ENCODE measurements at places on chromosomes 6 and 20. TPM values are rescaled to one million over a fixed set of nuclear protein-coding genes. Genes with fewer than 3 reads are reported as not detected.

DNA sequence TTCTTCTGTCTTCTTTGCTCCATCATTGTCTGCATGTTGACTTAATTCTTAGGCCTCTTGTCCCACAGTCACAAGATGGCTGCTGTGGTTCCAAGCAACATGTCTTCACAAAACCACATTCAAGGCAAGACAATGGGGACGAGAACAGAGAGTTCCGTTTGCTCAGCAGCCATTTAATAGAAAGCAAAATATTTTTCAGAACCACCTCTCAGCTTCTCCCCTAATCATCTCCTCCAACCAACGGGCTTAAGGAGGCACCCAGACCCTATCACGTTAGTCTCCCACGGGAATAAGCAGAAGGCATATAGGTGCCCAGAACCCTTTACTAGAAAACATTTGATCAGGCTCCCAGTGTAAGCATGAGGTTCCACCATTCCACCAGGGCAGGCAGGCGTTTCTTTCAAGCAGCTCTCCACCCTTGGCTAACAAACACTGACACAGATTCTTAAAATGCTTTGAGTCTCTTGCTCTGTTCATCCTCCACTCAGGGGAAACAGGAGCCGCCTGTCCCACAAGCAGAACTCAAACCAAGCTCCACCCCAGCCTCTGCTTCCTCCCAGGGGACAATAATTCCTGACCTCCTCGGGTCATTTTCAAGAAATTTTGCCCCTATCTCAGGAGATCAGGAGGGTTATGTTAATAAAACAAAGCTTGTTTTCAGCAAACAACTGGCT lies 19.0 kb downstream of the BMP7 start:
- no peak for DNase-seq

Gene PPIL6
- not detected for total RNA-seq

- no peak for DNase-seq
Measured at GRCh38 chr6:41711323-41712038, 23.9 kb downstream of the TFEB start.

DNA sequence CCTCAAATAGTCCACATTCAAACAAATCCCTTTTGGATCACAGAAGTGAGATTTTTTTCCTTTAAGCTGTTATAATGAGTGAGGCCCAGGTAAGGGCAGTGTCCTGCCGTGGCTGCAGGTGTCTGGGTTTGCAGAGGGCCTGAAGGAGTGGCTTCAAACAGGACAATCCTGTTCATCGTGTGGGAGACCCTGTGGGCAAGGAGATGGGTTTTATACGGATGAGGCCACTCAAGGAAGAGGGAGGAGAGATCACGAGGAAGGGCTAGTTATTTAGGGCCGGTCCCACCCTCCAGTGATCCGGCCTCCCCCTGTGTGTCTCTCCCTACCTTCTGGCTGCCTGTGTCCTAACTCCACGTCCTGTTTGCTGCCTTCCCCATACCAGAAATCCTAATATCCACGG lies 33.8 kb downstream of the PPP1R14C start:
- no peak for DNase-seq

Gene EFCAB8
- total RNA-seq, result 0.37 TPM

DNA sequence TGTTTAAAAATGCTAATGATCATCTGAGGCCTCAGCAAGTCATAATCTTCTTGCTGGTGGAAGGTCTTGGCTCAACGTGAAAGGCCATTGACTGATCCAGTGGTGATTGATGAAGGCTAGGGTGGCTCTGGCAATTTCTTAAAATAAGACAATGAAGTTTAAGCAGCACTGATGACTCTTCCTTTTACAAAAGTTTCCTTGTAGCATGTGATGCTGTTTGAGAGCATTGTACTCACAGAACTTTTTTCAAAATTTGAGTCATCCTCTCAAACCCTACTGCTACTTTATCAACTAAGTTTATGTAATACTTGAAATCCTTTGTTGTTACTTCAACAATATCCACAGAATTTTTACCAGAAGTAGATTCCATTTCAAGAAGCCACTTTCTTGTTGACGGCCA lies 382.3 kb downstream of the ESR1 start:
- no peak for DNase-seq

Gene FAM83C
- not detected for total RNA-seq

DNA sequence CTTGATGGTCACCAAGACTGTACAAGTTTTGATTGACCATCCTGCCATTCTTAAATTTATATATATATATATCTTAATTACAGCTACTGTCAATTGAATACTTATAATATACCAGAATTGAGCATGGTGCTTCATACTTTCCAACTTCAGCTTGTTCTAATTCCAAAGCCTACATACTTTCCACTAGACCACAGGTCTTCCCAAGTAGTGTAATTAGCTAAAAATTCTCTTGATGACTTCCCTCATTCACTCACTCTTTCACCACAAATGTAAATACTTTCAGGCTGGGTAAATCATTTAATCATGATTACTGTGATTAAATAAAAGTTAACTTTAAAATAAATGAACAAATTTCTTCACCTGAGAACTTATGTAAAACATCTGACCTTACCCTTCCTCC lies 3.4 kb downstream of the ASF1A start:
- DNase-seq, result no peak

Gene VGLL2
- not detected for total RNA-seq

All from activated T-helper 2 cell treated with anti-CD3 and anti-CD28 coated beads, Interferon-gamma antibody, Interleukin-2, Interleukin-4, amounts not matched to agents 10 μg/mL and 5 μg/mL and 100 μg/mL, durations not matched to agents 14 hours and 24 hours and 36 hours (primary cell).